ENCODE measurements at places on chromosomes 2 and 18.

GRCh38 chr2:79723830-79724229, 211.0 kb downstream of the CTNNA2 start:
- peak; percentile 2 for DNase-seq

DNA sequence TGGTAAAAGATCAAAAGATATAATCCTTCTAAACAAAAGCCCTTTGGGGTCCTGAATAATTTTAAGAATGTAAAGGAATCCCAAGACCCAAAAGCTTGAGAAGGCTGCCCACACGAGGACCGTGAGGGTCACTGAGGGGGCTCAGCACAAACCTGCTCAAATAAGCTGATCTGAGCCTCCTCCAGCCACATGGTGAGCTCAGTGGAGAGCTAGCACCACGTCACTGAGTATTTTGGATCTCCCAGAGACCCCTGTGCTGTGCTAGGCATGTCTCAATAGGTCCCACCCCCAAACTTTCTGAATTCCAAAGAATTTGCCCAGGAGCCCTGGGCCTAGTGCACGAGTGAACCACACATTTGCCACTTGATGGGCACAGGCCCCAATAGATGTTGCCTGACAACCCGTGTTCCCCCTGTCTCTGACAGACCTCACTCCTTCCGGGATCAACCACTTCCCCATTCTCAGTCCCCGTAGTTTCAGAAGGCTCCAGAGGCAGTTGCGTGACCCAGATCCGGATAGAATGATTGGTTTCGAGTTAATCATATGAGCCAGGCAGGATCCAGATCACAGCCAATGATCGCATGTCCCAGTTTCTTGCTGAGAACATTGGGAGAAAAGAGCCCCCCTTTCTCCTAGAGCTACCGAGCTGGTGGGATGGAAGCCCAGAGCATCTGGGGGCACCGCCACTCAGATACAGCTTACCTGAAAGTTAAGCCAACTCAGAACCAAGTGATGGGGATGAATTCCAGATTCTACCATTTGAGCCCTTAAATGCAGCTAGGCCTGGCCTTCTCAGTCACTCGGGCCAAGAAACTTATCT, 203.8 kb downstream of the TNS1 start:
- no peak for DNase-seq

- no peak for DNase-seq
Measured at GRCh38 chr2:174083843-174084458, 118.8 kb upstream of the SP3 start.

DNA sequence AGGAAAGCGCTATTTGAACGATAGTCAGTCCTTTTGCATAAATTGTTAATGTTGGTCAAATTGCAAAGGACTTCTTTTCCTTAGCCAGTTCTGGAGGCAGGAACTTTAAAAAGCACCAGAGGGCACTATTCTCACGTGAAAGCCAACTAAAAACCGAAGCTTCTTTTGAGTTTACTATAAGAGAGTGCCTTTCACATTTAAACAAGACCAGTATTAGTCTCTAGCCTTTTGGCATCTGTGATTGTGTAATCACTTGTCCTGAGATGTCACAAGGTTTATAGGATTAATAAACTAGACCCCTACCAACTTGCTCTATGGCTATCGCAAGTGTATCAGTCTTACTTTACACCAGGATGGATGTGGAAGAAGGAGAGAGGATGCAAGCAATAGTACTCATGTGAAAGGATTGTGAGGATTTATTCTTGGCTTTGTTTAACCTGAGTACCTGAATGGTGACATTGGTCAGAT, 14.4 kb upstream of the STAT4 start:
- DNase-seq: peak; percentile 68

DNA sequence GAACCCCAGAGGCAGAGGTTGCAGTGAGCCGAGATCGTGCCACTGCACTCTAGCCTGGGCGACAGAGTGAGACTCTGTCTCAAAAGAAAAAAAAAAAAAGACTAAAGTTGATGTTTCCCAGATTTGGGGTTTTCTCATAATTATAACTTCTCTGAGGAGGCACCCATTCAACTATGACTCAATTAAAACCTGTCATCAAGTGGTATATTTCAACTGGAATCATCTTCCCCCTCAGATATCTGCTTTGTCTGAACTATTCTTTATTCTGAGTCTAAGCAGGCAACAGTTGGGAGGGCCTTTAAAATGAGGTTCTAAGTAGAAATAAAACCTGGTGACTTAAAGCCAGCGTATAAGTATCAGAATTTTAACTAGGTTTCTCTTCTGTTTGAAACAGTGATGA, 88.5 kb downstream of the PTRHD1 start:
- no peak for DNase-seq

- no peak for DNase-seq
Measured at GRCh38 chr2:34242763-34243123, 643.6 kb upstream of the FAM98A start.

GRCh38 chr18:49378458-49378857, 82.0 kb downstream of the DYM start:
- DNase-seq: no peak

GRCh38 chr2:117862459-117862858, 48.0 kb downstream of the DDX18 start:
- no peak for DNase-seq

DNA sequence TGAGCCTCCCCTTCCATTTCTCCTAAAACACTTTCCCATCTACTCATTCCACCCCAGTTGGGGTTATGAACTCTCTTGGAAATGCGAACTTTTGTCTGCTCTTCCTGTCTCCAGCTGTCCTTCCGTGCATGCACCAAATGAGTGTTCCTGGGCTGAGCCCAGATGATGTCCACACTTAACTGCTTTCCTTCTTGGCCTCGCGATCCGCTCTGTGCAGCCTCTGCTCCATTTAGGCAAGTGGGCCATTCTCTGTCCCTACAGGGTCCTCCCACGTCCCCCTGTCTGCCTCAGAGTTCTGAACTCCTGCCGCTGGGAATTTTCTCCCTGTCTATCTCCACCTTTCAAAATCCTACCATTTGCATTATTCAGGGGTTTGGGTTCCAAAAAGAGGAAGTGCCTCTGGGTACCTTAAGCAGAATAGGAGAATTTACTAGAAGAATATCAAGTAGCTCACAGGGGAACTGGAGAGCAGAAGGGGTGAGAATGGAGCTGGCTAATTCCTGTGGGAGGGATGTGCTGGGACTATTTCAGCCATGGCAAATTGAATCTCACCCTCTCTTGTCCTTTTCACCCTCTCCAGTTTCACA, 4.7 kb upstream of the NCK2 start:
- no peak for DNase-seq

DNA sequence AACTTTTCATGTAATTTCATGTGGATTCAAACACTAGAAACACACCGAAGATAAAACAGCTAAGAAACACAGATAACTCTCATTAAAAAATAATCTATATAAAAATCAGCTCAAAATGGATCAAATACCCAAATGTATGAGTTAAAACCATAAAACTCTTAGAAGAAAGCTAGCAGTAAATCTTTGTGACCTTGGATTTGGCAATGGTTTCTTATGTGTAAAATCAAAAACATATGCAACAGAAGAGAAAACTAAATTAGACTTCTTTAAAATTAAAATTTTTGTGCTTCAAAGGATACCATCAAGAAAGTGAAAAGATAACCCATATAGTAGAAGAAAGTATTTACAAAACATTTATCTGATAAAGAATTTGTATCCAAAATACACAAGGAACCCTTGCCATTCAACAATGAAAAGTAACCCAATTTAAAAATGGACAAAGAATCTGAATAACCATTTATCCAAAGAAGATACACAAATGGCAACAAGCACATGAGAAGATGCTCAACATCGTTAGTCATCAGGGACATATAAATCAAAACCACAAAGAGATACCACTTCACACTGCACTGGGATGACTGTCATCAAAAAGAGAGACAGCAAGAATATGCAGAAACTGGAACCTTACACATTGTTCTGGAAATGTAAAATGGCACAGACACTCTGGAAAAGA, 27.5 kb downstream of the GAREM1 start:
- DNase-seq: no peak

DNA sequence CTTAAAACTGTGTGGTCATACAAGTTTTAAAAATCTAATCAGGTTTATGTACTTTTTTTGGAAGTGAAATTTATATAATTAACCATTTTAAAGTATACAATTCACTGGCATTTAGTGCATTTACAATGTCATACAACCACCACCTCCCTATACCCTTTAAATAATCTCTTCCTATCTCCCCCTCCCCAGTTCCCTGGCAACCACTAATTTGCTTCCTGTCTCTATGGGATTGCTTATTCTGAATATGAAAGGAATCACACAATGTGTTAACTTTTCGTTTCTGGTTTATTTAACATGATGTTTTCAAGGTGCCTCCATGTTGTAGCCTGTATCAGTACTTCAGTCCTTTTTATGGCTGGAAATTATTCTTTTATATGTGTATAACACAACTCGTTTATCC, 19.4 kb downstream of the CHMP3 start:
- DNase-seq: no peak

GRCh38 chr2:47536696-47537095, 133.7 kb downstream of the MSH2 start:
- DNase-seq: no peak

DNA sequence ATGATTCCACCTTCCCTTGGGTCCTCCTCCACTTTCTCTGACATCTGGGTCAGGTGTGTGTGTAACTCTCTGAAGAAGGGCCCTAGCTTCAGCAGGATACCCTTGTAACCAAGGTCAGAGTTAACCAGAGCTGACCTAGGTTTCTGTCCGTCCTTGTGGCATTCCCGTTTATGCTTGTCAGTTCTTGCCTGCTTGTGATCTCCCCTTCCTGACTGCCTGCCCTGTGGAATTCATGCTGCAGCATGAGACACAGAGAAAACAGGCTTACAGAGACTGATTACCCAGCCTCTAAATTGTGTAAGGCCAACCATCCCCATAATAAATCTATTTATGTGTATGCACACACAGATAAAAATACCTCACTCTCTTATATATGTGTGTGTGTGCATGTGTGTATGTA, 22.8 kb downstream of the NXPH2 start:
- peak; percentile 76 for DNase-seq

- no peak for DNase-seq
Measured at GRCh38 chr2:46929612-46930011, 14.0 kb upstream of the MCFD2 start.

GRCh38 chr18:24704946-24705630, 244.7 kb downstream of the HRH4 start:
- no peak for DNase-seq

- DNase-seq: no peak
Measured at GRCh38 chr2:205901491-205901890, 184.5 kb downstream of the INO80D start.

DNA sequence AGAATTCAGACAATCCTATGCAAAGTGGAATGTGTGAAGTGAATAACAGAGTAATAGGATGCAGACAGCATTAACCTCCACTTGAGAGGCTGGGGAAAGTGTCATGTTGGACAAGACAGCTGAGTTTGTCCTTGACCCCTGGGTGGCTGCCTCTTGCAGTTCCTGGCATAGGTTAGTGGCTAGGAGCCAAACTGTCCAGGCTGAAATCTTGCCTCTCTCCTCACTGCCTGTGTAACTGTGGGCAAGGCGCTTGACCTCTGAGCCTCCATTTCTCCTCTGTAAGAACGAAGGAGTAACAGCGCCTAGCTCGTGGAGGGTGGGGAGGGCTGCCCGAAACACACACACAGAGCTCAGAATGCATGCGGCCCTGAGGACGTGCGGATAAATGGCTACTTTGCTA, 34.8 kb upstream of the LDLRAD4 start:
- no peak for DNase-seq

DNA sequence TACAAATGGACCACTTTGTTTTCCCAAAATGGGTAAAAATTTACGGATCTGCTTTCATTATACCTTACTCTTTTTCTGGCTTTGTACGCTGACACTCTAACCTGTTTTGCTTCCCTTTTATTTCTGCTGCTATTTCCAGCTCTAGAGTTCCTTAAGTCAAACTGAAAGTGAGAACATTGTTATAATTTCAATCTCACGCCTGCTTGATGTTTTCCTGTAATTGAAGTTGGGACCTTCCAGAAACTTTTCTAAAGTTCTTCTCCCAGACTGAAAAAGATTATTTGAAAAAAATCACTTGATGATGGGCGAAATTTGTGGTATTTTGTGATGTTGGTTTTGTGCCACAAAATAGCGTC, 1.8 kb downstream of the GLS start:
- DNase-seq: no peak

DNA sequence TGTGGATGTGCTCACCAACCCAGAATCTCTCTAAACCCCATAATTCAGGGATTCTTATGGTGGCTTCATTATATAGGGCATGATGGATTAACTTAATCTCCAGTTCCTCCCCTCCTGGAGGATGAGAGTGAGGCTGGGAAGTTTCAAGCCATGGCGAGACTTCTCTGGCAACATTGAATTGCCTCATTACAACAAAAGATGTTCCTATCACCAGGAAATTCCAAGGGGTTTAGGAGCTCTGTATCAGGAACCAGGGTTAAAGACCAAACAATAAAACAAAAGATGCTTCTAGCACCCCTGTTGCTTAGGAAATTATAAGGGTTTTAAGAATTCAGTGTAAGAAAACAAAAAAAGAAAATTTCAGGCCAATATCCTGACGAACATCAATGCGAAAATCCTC, 100.1 kb downstream of the NAB1 start:
- no peak for DNase-seq

DNA sequence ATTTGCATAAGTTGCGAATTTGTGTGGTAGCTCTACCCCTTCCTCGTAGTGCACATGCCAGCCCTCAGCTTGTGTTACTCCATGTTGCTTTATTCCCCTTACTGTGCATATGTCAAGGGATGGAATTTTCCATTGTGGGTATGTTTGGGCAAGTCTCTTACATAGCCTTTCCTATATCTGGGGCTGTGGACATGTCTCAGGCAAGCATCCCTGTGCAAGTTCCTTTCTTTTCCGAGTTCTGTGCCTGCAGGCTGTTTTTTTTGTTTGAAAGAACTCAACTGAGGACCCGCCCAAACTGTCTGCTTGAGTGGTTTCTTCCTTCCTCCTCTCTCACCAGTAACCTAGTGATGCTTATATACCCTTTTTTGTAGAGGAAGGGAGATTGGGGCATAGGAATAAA, 1739.1 kb upstream of the PIK3C3 start:
- peak; percentile 84 for DNase-seq

- DNase-seq: no peak
Measured at GRCh38 chr2:44946372-44947027, 5.0 kb downstream of the SIX3 start.

GRCh38 chr2:213609570-213610170, 325.4 kb downstream of the SPAG16 start:
- DNase-seq: no peak

DNA sequence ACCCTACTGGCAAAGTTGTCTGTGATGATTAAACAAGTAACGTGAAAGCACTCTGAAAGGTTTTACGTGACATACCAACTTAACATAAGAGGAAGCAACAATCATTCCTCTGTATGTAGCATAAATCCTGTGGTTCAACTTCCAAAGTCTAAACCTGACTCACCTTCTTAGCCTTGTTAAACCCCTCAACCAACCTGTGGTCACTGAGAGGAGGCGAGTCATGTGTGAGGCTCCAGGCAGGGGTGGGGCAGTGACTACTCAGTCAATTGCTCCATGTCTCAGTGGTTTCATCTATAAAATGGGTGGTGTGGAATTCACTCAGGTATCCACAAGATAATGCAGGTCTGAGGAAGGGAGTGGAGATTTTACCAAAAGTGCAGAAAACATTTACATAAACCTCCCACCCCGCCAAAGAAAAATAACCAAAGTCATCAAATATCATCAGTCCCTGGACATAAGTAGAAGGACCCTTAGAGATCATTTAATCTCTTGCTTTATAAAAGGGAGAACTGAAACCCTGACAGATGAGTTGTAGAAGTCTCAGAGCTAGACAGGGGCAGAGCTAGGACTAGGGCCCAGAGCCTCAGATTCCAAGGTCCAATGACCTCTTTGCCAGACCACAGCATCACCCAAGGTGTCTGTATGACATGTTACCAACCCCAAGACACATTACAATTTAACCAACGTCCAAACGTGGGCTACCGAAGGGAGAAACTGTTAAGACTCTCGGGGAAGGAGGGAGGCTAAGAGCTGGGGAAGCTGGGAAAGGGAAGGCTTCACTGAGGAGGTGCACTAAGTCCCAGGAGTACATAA, 3.7 kb upstream of the PCBP1 start:
- DNase-seq: peak; percentile 96
